Muscle of back (tissue), 13 donors: ENCODE measurements at places on chromosomes 3 and 15.

GRCh38 chr3:163538387-163538786 lies 1539.9 kb downstream of the SI start:
- no peak for DNase-seq

DNA sequence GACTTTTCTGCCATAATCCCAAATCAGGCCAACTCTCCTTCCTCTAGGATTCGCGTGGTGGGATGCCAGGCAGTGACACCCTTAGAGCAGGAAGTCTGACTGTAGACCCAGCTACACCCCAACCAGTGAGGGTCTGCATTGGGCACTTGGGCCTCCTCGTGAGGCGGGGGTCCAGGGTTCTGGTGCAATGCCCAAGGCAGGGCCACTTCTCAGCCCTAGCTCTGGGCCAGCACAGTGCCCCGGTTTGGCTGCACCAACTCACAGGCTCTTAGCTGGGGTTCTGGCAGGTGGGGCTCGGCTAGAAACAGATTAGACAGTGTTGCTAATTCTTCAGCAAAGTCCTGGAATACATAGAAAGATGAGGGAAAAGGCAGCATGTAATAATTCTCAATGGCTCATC lies 12.7 kb downstream of the CDAN1 start:
- no peak for DNase-seq

DNA sequence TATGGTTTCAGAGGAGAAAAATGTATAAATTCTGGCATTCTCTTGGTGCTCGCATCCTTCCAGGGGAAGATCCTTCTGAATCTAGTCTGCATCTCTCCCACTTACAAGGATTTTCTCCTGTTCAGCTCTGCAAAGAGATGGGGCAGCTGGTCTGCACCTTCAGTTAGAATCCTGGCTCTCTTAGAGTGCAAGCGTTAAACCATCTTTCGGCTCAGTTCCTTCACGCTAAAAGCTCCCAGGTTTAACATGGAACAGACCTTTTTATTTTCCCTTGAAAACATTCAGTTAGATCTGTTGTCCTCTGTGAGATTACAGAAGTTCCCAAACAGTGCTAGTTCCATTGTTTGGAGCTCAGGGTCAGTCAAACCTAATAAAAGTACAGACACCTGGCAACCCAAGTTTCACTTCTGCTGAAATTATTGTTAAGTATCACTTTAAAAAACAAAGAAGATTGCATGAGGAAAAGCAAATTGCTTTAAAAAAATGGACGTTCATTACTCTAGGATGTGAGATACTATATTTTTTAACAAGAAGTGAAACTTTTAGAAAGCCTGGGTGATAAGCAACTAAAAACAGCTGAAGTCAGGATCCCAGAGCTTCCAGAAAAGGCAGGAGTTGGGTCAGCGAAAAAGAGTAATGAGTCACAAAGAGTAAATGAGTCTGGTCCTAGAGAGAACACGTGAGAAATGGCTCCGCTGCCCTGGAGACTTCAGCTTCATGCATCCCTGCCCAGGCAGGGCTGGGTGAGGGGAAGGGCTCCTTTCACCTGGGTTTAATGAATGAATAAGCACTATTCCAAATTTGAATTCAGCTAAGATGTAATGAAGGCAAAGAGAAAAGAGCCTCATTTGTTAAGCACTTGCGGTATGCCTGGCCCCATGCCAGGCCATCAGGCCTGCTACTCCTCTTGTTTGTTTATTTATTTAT lies 63.3 kb downstream of the ABTB1 start:
- no peak for DNase-seq

GRCh38 chr3:180049391-180049790 lies 12.7 kb upstream of the PEX5L start:
- no peak for DNase-seq

GRCh38 chr15:66386204-66387123 lies at the start of gene MAP2K1:
Gene MAP2K1 (plus strand): TSS chr15:66386912. CDS start chr15:66387348, 436 bp downstream.
- peak; percentile 99 for DNase-seq

DNA sequence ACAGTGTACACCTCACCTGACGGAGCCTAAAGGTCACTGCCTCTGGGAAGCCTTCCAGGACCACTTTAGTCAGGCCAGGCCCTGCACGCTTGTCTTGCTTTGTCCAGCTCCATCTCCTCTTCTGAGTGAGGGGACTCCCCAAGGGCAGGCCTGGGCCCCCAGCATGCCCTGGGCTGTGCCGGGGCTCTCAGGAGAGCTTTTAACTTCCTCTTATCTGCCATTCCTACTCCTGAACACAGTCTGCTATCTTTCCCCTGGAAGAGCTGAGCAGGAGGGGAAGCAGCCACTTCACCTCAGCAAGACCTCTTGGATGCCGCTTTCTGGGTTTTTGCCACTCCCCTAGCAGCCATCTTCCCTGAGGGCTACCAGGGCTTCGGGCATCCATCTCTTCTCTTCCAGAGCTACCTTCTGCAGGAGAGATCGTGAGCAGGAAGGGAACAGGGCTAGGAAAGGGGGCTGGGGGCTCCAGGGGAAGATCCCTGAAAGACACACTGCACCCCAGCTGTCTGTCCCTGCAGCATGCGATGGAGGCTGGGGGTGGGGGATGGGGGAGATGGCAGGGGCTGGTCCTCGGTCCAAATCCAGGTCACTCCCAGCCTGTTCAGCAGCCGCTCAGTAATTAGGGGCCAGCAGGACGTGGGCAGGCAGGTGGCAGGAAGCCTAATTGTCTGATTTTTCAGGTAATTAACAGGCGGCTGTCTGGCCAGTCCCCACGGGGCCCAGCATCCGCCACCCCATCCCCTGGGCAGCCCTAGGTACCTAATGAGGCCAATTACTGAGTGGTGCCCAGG lies 19.9 kb upstream of the RPL29 start:
- no peak for DNase-seq

- no peak for DNase-seq
These were observed 2.1 kb downstream of the GRM2 start for GRCh38 chr3:51709004-51709420.

- DNase-seq: no peak
These were observed 403.8 kb upstream of the EPHA3 start for GRCh38 chr3:88703501-88704059.

DNA sequence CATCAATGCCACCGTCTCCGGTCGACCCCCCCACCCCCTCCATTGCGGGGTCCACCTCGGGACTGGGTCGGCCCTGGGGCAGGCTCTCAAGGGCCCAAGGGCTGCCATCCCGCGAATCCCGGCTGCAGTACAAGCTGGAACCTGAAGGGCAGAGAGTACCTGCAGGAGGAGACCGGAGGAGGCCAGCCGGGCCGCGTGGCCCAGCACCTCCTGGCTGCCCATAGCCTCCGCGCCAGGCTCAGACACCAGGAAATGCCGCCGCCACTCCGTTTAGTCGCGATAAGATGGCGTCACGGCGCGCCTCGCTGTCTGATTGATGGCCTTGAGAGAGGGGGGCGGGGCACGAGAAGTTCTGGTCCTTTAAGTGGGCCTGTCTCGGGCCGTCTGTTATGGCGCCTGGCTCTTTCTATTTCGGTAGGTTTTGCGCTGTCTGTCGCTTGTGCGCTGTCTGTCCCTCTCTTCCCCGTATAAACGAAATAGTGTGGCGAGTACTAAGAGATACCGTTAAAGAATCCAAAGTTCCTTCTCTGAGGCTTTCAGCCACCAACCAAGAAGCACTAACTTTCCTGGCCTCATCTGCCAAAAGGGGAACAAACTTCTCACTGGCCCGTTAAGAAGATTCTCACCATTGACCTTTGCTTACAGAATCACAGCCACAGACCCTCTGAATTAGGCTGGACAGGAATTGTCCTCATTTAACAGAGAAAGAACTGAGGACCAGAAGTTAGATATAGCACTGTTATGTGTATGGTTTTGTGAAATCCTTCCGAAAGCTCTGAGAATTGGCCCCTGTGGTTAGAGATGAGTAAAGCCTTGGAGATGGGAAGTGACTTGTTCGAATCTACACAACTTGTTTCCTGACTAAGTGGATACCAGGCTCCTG lies at the start of gene RFT1:
RFT1 (minus strand) TSS at position 257 of the 883 bp plus-strand sequence; CDS start at position 222, 35 bp downstream.
- DNase-seq: peak; percentile 99

DNA sequence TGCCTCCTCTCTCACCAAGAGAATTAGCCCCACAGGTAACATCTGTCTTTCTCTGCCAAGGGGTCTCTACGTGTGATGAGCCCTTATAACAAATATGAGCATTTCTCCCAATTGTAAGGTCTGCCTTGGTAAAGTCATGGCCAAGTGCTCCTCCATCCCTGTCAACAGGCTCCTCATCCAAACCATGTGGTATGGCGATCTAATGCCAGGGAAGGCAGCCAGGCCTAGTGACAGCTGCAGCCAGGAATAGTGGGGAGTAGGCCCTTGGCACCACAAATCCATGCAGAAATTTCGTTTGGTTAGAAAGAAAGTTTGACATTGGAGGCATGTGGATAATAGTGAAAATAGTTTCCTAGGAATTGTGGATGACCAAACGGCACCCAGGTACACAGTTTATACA lies 4.7 kb upstream of the LRTM1 start:
- peak; percentile 58 for DNase-seq

DNA sequence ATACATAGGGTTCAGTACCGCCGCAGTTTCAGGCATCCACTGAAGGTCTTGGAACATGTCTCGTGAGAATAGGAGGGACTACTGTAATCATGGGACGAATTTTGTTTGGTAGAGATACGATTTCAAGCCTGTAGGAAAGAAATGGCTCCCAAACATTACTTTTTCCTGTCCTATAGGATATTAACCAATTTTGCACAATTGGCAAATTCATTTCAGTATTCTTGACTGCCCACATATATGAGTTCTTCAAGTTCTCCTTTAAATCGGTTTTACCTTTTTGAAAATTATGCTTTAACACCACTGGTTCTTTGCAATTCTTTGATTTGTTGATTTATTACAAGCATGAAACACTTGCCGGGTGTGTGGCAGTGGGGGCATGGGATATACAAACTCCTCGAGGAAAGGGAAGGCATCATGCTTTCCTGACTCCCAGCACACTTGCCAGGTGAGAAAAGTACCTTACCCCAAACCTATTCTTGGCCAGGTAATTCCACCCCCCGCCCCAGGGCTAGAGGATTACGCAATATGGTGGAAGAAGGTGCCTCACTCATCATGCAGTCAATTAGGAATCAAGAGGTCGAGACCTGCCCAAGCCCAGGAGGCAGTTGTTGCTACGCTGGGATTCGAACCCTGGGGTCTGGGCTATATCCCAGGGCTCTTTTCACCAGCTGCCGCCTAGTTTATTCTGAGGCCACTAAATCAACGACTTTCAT lies 584 bp upstream of the LARS2 start:
- no peak for DNase-seq

DNA sequence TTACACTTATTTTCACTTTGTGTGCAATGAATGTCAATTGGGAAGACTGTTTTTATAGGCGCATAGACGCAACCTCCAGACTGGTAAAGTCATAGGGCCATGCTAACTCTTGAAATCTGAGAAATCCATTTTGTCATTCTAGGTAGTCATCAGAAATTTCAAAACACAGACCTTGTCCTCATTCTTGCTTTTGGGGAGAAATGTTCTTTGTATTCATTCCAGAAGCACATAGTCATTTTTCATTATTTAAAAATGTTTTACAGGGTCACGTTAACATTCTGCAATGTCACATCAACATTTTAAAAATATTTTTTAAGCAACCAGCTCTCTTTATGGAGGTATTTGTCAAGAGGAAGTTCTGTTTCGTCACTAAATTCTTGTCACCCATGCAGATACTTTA lies 898.4 kb downstream of the PDCD6IP start:
- no peak for DNase-seq

GRCh38 chr3:149535333-149535685 lies 60.8 kb downstream of the TM4SF4 start:
- DNase-seq: no peak

DNA sequence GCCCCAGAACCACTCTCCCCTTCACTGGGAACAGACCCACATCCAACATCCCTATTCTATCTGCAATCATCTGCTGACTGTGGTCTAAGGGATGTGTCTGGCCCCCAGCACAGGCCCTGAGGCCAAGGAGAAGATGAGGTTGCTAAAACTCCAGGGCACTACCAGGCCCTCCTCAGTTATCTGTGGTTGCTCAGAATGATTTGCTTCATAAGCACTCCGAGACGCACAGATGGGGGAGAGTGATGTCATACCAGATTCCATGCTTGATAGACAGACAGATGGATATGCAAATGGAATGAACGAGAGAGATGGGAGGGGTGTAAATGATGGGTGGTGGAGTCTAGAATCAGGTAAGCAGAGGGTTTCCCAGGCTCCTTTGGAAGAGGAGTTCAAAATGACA lies 57.8 kb downstream of the CEMIP start:
- no peak for DNase-seq

DNA sequence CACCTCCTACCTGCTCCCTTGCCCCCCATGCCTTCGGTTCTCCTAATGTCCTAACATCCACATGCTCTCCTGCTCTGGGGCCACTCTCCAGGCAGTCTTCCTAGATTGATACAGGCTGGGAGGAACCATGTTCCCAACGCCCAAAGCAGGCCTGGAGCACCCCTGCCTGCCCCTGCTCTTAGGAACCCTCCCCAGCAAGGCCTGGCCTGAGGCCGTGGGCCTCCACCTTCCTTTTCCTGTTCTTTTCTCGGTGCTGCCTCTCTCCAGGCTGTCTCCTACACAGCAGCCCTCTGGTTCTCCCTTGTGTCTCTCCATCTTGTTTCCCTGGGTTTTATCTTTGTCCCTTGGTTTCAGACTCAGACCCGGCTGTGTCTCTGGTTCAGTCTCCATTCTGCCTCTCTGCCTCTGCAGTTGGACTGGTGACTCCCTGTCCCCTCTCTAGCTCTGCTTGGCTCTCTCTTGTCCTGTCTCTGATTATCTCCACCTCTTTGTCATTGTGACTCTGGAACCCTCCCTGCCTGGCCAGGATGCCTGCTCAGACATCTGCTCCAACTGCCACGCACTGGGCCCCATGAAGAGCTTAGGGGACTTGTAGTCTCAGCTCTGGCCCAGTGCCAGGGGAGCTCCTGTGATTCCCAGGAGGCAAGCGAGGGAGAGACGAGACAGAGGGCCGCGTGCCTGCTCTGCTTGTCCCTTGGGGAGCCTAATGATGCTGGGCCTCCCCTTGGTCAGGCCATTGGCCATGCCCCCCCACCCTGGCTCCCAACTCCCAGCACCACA lies 26.0 kb upstream of the RPL29 start:
- DNase-seq: no peak

DNA sequence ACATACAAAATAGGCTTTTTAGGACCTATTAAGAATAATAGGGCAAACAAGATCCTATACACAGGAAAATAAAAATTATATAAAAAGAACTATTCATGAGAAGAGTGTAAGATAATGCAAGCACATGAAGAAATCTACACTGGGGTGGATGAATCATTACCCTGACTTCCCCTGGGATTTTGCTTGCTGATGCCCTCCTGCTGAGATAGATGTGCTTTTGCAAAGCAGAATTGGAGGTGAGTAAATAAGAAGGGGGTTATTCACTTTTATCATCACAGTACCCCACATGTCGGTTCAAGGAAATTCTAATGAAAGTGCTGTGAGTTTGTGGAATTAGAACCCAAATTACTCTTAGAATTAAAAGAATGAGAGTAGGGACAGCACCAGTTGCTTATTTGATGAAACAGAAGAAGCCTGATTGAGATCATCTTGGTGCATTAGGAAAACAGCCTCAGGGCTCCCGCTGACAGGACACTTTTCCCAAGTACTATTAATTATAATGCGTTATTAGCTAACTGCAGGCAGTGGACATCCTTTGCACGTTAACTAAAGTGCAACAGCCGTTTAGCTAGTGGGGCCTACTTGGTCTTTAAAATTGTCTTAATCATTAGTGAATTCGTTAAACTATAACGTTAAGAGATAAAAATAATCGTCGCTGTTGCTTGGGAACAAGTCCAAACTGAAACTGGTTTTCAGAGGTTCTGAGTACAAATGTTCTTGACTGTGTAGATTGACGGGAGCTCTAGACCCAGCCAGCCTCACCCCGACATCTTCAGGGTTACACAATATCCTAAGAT lies 48.4 kb downstream of the SLC2A2 start:
- DNase-seq: no peak
